ENCODE measurements at places on chromosomes 3 and 15.
A peak's percentile ranks its signal among the peaks of the same experiment; 100 is the strongest.

GRCh38 chr3:128486205-128486628 is 6.8 kb downstream of the GATA2 start:
- DNase-seq = peak; percentile 60

GRCh38 chr15:65069779-65070546 is 2.2 kb upstream of the RASL12 start:
- DNase-seq = no peak

GRCh38 chr3:73041537-73041936 is 19.9 kb upstream of the EBLN2 start:
- DNase-seq = no peak

- DNase-seq = peak; percentile 67
These were observed 25.5 kb downstream of the ST3GAL6 start for GRCh38 chr3:98788651-98789050.

GRCh38 chr3:14481018-14481645 is 59.0 kb downstream of the GRIP2 start:
- DNase-seq = no peak

DNA sequence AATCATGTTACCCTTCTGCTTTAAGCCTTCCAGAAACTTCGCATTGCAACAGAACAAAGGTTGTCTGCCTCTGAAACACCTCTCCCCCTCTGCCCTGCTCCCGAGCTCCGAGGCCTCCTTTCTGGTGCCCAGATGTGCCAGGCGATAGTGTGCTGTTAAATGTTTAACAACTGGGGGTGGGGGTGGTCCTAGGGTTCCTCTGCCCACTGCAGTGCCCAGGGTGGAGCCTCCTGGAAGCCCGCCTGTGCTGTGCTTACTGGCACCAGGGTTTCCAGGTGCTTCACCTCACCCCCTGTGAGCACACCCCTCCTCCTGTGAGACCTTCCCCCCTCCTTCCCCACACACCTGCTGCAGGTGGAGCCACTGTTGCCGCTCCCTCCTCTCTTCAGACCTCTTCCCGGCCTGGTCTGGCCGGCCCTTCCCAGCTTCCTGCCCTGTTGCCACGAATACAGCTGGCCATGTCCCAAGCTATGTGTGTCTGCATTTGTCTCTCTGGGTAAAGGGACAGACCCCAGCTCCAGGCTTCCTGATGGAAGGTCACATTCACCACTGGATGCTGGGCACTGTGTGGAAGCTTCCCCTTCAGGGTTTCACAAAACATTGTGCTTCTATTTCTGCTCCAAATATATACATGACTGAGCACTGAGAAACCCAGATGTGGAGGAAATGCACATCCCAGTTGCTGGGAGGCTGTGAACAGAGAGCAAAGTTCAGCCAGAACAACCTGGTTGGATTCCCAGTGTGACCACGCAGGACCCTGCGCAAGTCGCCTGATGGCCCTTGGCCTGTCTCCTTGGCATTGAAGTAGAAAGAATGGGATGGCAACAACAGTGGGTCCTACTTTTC is 37.2 kb downstream of the MGLL start:
- DNase-seq = no peak

DNA sequence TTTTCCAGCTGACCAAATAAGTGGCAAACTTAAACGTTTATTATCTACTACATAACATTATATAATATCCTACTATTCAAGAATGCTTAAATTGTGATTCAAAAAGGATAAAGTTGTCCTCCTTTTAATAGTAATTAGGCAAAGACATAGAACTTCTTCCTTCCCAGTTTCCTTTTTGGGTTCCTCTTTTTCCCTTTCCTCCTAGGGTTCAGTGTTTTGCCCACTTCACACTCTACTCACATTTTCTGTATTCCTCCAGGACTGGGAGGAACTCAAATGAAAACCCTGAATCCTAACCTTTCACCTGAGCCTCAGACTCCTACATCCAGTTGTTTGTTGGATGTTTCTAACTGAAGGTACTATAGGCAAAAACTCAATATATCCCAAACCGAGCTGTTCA is 132.5 kb downstream of the PEAK1 start:
- no peak for DNase-seq

DNA sequence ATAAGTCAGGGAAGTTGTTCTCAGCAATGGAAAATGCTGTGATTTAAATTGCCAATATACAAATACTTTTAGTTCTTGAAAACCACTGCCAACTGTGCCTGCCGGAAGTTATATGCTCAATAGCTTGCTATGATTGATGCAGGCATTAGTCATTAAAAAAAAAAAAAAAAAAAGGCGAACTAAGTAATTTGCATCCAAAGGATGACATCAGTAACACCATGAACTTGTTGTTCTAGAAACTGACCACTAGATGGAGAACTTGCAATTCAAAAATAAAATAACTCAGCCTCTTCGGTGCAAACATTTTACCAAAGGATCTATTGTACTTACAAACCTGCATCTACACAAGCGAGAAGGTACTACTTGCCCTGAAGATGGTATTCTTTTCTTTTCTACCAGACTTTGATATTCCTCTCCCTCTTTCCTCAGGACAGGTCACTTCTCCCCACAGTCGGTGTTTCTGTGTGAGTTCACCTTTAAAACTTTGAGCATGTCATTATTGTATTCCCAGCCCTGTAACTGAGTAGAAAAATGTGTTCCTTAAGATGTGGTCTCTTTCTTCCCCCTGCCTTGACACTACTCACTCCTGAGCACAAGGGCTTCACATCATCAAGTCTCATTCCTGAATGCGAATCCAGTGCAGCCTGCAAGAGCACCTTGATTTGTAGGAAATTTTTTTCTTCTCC is 115.0 kb upstream of the VEPH1 start:
- peak; percentile 80 for DNase-seq

DNA sequence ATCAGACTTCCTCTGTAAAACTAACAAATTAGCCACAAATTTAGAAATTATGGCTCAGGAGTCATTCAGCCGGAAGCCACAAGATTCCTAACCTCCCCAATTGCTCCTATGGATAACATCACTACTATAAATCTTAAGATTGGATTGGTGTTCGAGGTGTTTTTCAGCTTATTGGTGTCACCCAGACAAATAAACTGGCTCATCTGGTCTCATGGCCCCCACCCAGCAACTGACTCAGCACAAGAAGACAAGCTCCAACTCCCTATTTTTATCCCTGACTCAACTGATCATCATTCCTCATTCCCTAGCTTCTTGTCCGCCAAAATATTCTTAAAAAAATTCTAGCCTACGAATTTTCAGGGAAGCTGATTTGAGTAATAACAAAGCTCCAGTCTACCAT is 135.1 kb upstream of the STRIT1 start:
- no peak for DNase-seq

DNA sequence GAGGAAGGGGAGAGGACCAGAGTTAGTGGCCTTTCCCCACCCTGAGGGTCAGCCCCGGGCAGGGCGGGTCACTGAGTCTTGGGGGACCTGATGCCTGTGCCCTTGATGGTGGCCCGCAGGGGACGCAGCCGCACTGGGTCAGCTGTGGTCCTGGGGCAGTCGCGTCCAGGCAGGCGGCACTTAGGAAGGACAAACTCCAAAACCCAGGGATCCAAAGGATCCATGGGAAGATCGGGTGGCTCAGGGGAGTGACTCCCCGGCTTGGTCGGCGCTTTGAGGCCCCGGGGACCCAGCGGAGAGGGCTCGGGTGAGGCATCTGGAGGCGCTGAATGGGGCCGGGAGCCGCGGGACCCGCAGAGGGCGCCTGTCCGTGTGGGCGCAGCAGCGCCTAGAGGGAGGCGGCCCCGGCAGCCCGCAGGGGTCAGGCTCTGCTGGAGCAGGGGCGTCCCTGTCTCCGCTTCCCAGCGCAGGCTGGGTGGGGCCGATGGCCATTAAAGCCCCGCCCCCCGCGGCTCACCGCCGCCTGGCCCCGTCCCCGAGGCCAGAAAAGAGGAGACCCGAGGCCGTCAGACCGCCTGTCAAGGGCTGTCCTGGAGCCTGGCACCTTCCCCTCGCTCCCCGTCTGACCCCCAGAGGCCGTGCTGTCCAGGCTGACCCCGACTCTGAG is 17.5 kb downstream of the CIDEC start:
- DNase-seq = peak; percentile 86

- no peak for DNase-seq
These were observed 111.9 kb upstream of the TSC22D2 start for GRCh38 chr3:150296123-150296735.

GRCh38 chr15:58588096-58588495 is 156.3 kb downstream of the LIPC start:
- no peak for DNase-seq
